Activated gamma-delta T cell treated with Interleukin-2 at 50 U/mL for 16 hours (primary cell): ENCODE measurements at places on chromosomes 13 and 19.

DNA sequence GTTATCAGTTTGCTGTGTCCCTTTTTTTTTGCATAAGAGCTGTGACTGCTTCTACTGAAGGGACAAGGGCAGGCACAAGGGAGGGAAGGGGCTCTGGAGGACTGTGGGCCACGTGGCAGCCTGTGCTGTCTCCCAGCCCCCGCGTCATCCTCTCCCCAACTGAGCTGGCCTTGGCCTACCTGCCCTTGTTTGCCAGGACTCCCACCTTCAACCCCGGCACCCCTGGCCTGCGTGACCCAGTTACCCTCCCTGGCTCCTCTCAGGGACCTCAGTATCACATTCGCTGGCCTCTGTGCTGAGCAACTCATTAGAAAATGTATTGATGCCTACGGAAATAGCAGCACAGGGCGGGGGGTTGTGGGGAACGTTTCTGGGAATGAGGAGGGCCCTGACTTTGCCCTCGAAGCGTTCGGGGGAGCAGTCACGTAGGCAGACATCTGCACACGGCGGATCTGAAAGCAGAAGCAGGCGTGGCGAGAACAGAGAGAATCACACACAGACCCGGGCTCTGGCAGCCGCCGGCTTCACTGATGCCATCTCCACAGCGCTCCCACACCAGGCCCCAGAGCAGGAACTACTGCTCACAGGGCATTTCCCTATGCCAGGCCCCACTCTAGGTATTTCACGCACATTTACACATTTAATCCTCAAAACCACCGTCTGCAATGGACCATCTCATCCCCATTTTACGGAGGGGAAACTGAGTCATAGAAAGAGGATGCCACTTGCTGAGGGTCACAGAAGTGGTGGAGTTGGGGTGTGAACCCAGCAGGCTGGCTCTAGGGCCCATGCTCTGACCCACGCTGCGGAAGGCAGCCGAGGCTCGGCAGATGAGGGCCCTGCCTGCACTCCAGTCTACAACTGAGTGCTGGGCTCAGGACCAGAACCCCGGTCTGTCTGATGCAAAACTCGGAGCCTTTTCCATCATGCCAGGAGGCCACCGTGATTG, 5.7 kb upstream of the ATF5 start:
- no peak for DNase-seq

DNA sequence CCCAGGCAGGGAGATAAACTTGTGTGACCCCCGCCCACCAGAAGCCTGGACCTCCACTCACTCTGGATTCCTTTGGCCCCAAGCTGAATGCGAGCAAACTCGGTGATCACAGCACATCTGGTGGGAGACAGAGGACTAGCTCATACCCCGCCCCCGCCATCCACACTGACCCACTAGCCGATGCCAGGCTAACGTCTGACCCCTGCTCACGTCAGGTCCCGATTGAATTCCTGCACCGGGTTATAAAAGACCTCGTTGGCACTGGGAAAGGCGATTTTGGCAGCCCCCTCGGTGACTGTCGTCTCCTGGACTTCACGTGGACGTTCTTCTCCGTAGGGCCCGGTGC, 631 bp downstream of the TRMT1 start:
- no peak for DNase-seq

- no peak for DNase-seq
These were observed 357.3 kb downstream of the ZNF536 start for GRCh38 chr19:30729451-30729850.

DNA sequence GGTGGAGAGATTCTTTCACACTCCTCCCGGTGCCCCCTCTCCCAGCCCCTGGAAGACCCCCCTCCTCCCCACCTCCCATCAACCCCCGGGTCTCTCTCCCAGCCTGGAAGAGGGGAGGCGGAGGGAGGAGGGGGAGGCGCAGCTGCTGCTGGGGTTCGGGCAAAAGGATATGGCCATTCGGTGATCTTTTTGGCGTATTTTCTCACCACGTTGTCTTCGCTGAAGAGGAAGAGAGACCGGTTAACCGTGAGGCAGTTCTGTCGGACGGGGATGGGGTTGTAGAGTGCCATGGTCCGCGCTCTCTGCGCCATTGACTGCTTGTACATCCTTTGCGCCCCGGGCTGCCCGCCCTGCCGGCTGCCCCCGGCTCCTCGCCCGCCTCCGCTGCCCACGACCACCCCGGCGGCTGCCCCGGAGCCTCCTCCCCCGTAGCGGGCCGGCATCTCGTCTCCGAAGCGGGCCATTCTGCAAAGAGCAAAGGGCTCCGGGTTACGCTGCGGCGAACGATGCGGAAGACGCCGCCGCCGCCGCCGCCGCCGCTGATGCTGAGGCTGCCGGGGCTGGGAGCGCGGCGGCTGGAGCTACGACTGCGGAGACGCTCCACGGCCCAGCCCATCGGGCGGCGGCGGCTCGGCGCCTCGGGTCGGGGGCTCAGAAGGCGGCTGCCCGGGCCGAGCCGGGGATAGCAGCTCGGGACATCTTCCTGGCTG, 363 bp downstream of the CACNA1A start:
- no peak for DNase-seq

DNA sequence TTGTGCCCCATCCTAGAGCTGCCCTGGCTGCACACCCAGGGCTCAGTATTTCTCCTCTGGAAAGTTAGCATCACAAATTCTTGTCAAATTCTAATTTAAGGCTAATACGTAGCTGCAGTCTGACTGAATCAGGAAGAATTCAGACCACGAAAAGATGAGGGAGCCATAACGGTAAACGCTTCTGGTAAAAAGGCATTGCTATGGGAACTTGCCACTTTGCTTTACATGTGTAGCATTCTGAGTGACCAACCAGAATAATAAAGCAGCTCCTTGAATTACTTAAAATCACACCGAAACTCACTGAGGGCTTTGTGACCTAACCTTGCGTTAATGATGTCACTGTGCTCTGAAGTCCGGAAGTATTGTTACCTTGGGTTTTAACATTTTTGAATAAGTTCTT, 286.6 kb upstream of the TMTC4 start:
- no peak for DNase-seq

- DNase-seq: no peak
These were observed 4.7 kb downstream of the CCDC8 start for GRCh38 chr19:46408664-46409039.

DNA sequence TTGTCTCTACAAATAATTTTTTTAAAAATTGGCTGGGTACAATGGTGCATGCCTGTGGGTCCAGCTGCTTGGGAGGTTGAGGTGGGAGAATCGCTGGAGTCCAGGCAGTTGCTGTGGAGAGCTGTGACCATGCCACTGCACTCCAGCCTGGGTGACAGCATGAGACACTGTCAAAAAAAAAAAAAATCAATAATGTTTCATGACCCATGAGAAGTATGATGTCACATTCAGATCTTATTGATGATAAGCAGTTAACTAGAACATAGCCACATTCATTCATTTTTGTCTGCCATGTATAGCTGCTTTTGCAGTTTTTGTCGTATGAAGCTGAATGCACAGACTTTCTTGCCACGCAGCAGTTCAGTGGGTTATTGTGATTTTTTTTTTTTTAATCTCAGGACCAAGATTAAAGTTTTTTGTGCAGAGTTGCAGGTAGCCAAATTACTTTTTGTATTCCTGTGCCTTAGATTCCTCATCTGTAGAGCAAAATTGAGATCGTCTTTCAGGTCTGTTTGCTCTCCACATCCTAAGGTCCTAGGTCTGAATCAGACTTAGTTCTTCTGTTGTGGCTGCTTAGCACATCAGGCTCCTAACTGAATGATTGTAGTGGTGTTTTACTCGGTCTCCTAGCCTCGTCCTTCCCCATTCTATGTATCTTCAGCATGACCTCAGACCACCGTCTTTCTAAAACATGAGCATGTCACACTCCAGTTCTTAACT, 145.2 kb downstream of the GGACT start:
- no peak for DNase-seq

- no peak for DNase-seq
These were observed 6.0 kb upstream of the NEK3 start for GRCh38 chr13:52165411-52165810.

GRCh38 chr19:29255006-29255405, 42.1 kb upstream of the UQCRFS1 start:
- no peak for DNase-seq

DNA sequence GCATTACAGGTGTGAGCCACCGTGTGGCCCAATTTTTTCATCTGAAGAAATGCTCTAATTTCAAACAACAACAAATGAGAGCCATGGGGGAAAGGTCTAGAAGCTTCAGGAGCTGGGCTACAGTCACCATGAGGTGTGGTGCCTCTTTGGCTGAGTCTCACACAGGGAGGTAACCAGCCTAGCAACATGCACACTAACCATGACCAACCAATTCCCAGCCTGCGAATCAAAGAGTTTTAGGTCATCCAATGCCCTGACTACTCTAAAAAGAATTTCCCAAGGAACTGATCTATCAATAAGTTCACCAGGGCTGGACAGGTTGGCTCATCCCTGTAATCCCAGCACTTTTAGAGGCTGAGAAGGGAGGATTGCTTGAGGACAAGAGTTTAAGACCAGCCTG, 29.9 kb downstream of the PBX4 start:
- DNase-seq: no peak

GRCh38 chr19:10138879-10139795, 19.4 kb upstream of the EIF3G start:
- no peak for DNase-seq

GRCh38 chr13:24243302-24243701, 66.1 kb upstream of the C1QTNF9 start:
- no peak for DNase-seq

DNA sequence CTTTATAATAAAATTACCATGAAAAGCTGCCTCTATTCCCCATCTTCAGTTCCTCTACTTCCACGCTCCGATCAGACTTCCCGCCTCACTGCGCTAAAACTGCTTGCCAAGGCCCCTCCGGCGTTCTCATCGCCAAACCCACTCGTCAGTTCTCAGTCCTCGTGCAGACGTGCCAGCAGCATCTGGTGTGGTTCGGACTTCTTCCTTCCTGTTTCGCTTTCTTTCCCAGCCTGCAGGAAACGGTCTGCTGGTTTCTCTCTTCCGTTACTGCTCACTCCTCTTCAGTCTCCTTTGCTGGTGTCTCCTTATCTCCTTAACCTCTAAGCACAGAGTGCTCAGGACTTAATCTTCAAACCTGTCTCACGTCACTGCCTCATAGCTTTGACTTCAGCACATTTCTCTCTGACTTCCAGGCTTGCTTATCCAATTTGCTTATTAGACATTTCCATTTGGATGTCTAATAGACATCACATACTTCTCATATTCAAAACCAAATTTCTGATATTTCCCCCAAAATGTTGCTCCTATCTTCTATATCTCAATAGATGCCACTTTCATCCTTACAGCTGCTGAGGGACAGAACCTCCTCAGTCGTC, 40.3 kb downstream of the RCBTB2 start:
- DNase-seq: peak; percentile 71

DNA sequence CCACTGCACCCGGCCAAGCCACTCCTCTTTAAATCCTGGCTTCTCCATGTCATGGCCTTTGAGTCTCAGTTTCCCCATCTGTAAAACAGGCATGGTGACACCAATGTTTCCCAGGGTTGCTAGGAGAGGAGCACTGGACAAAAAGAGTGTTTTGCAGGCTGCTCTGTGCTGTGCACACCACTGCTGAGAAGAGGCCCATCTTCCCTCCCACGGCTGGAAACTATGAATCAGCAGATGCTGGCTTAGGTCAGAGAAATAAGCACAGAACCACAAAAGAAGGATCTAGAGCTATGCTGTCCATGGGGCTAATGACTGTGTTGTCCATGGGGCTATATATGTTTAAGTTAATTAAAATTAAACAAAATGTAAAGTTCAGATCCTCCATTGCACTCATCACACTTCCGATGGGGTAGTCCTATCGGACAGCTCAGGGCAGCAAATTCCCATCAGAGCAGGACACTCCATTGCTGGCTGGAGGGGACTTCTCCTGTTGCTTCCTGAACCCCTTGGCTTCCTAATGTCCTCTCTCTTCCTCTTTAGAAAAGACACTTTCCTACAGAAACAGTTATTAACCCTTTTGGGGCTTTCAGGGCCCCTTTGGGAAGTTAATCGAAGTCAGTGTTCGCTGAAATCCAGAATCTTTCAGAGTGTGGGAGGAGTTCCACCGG, 37.1 kb downstream of the TSHZ3 start:
- DNase-seq: no peak

DNA sequence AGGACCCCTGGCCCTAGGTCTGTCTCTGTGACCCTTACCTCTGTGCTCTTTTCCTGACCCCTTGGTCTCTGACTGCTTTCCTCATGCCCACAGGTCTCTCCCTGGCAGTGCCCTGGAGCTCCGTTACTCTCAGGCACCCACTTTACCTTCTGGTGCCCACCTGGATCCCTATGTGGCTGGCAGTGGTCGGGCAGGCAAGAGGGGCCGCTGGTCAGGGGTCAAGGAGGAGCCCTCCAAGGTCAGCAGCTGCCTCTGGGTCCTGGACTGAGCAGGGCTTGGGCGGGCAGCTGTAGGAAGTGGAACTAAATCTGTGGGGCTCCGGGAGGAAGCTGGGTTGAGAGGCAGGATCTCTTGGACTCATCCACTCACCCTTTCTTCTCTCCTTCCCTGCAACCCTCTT, 16.3 kb downstream of the PPFIA3 start:
- DNase-seq: no peak

- DNase-seq: no peak
These were observed 412.2 kb upstream of the KLHL1 start for GRCh38 chr13:70520275-70521036.

DNA sequence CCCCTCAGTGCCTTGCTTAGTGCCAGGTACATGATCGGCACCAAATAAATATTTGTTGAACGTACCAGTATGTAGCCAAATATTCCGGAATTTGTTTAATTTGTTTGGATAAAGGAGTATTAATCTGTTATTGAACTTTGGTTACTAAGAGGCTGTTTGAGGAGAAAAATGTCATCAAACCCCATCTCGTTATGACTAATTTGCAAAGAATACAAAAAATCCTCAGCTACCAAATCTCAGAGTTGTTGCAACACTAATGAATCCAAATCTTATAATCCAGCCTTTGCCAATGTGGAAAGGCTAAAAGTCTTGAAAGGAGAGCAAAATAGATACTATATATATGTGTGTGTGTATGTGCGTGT, 79.5 kb downstream of the KLF5 start:
- no peak for DNase-seq

DNA sequence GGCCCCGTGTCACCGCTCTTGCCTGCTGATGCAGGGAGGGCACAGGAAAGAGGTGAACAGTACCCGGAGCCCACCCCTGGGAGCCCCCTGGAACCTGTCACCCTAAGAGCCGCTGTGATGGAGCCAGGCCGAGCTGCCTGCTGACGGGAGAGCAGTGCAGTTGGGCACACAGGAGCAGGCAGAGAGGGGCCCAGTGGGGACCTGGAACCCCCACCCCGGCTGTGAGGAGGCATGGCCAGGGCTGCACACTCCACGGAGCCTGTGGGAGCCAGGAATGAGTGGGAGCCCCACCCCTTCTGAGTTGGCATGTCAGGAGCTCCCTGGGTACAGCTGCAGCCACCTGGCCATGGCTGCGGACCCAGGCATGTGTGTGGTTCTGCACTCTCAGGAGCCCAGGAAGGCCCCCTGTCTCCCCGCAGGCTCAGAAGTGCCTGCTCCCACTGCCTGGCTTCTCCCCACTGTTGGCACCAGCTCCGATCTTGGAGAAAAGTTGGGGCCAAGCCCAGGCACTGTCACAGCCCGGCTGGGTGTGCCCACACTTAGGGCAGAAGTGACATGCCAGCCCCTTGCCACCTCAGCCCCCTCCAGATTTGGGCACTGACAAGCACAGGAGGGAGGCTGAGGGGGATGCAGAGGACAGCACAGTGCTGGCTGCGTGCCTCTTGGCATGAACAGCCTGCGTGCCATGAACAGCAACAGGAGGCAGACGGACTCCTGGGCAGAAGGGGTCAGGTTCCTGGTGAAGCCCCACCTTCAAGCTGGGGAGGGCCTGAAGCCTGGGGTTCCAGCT, 6.3 kb downstream of the CFAP97D2 start:
- DNase-seq: no peak

- DNase-seq: no peak
These were observed 99.4 kb downstream of the WASF3 start for GRCh38 chr13:26656919-26657318.

GRCh38 chr19:20151617-20152145, 15.3 kb upstream of the ZNF486 start:
- no peak for DNase-seq
